Stimulated activated CD8-positive, alpha-beta memory T cell treated with anti-CD3 and anti-CD28 coated beads, Interleukin-4, amount 100 ng/mL, for 1 hour (primary cell): ENCODE measurements at places on chromosomes 6 and 20.

DNA sequence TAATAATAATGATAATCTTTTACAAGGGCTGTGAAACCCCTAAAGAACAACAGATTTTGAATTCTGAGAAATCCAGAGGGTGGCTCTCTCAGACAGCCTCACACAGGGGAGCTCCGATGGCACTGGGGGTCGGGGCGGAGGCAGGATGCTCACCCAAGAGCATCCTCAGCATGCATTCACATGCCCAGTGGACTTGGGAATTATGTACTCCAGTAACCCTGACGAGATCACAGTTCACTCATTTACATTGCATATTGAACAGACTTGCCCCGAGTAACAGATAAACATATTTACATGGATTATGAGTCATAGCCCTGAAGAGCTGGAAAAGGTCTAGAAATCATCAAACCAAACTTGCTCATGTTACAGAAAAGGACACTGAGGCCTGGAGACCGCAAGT lies 482.7 kb upstream of the JARID2 start:
- no peak for DNase-seq

GRCh38 chr20:35539756-35540212 lies 2.1 kb upstream of the ERGIC3 start:
- DNase-seq = no peak

DNA sequence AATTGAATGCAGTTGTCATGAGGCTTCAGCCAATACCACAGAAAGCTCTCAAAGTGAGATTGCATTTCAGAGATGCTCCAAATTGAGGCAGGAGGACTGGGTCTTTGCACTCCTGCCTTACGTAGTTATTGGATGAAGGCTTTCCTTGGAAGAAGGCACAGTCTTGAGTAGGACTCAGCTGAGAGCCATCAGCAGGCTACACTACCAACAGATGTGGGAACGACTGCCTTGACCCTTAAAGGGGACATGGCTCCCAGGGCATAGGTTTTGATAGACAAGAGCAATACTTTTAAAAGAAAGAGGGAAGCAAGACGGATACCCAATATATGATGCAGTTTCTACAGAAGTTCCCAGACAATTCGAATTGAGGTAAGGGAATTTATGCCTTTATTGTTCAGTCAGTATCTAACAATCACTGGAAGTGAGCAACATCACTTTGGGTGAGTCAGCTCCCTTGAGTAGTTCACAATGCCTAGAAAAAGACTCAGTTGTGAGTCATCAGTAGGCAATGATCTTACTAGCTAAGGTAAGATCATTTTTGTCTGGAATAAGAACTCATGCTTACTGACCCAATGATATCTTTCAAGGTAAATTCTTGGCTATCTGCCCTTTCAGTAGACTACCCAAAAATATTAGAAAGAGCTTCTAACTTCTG lies 390.8 kb downstream of the GJA1 start:
- DNase-seq = no peak

- DNase-seq = no peak
Observed at GRCh38 chr6:166476634-166477215, 94.0 kb upstream of the MPC1 start.

DNA sequence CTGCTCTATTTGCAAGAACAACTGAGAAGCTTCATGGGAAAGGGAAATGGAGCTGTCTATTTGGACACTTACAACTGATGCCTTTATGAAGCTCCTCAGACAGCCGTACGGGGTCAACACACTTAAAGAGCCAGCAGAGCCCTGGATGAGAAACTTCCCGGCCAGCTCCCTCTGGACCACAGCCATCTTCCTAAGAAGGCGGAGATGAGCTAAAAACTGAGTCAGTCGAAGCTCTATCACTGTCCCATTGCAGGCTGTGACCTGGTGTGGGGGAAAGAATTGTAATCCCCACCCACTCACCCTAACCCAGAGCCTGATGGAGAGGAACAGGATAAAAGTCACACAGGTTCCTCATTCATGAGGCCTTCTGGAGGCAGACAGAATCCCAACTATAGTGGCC lies 360.4 kb upstream of the JARID2 start:
- no peak for DNase-seq
